AG09319 (cell line): ENCODE measurements at places on chromosomes 3 and 15.
A peak's percentile ranks its signal among the peaks of the same experiment; 100 is the strongest.

DNA sequence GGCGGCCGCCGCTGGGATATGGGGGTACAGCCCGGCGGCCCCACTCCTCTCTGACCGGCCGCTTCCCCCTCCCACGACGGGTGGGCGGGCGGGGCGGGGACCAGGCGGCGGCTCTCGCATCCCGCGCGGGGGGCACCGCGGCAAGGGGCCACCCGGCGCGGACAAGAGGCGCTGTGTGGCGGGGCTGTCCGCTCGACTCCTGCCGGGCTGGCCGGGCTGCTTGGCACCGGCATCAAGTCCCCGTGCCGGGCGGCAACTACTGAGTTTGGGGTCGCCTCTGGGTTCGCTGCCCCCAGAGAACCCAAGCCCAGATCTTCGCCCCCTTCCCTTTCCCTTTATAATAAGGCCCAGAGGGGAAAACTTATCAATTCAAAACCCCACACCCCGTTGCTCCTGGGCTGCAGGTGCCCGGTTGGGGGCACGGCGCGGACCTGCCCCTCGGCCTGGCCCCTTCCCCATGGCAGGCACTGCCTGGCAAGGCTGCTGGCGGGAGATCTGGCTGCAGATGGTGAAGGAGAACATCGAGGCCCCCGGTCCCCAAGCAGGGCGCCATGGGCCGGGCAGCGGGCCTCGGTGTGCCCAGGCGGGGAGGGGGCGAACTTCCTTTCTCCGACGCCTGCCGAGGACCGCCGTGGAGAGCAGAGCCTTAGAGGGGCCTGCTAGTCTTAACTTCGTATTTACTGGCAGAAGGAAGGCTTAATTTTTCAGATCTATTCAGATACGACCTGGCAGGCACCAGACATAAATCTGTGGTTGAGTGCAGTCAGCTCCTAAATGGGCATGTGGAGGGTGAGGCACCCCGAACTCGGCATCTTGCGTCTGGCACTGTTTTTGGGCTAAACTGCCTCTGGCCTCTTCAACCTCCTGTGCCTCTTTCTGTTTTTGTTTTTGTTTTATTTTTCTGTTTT is 911 bp downstream of the APBA2 start:
- no peak for DNase-seq

DNA sequence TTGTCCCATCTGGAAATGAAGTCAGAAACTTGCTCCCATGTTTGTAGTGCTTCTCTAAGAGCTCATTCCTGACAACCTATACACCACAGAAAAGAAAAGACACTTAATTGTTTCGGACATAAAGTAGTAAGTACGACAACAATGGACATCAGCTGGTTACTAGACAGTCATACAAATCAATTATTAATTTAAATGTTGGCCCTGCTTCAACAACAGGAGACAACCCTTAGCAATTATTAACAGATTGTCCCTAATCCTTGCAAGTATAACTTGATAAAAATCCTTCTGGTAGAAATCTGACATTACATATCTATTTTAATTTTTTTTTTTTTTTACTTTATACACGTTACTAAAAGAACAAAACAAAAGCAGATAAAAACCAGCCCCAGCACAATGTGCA is 29.8 kb downstream of the ERICH6 start:
- DNase-seq, result no peak

- no peak for DNase-seq
Measured at GRCh38 chr3:5791558-5791957, 604.1 kb downstream of the EDEM1 start.

DNA sequence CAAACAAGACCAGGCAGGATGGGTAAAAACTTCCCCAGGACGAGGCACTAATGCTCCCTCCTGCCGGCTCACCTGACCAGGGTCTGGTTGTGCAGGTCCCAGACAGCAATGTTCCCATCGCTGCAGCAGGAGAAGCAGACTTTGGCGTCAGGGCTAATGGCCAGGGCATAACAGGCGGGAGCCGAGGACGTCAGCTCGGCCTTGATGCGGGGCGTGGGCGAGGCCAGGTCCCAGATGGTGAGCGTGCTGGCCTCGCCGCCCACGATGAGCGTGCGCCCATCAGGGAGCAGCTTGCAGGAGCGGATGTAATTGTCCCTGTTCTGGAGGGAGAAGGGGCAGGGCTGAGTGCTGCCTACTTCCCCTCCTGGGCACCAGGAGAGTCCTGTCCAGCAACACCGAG is 43.4 kb downstream of the TLE3 start:
- DNase-seq, result no peak

- DNase-seq, result no peak
Measured at GRCh38 chr15:90062973-90063769, 39.1 kb downstream of the IDH2 start.

GRCh38 chr15:86139828-86140227 is 60.2 kb downstream of the AGBL1 start:
- DNase-seq, result no peak

DNA sequence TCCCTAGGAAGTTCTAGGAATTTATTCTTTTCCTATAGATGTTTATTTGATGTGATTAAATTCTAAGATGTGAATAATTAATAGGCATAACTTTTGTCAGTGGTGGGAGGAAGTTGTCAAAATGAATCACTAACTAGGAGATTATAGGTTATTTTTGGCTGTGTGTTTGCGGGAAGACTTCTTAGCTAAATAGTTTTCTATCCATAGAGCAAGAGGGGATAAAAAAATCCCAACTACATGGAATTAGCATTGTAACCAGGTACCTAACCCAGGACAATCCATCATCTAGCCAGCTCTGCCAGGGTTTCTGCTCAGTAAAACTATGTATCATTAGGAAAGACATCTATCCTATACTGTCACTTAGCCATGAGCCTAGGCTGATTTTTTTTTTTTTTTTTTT is 23.9 kb downstream of the SLC30A4 start:
- no peak for DNase-seq

DNA sequence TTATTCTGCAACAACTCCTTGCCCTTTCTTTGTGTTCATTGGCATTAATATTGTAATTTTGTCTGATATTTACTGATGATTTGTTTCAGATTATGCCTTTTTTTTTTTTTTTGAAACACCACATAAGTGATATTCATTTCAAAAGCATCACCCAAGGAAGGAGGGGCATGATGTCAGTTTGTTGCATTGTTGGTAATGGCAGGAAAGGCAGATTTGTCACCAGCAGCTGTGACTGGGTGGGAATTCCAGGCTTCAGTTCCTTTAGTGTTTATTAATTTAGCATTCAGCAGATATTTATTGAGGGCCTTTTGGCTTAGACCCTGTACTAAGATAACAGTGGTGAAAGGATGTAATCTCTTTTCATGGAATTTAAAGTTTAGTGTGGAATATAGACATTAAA is 19.5 kb downstream of the SENP2 start:
- no peak for DNase-seq

- DNase-seq, result no peak
Measured at GRCh38 chr15:40958146-40958545, 4.9 kb downstream of the CHAC1 start.

- no peak for DNase-seq
Measured at GRCh38 chr3:61863579-61863978, 302.2 kb downstream of the PTPRG start.

DNA sequence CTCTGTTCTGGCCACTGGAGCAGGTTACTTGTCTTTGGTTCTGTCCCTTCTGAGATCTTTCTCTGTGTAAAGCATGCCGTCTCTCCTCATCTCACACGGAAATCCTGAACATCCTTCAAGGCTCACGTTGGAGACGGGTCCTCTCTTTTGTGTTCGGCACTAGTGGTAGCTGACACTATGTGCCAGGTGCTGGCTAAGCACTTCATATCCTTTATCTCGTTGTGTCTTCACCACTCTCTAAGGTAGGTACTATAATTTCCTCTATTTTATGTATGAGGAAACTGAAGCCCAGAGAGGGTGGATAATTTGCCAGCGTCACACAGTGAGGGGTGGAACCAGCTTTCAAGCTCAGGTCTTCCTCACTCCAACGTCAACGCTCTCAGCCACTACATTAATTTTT is 1.2 kb downstream of the IFT122 start:
- DNase-seq, result no peak

GRCh38 chr3:196093317-196094111 is 11.6 kb upstream of the TFRC start:
- DNase-seq, result no peak

DNA sequence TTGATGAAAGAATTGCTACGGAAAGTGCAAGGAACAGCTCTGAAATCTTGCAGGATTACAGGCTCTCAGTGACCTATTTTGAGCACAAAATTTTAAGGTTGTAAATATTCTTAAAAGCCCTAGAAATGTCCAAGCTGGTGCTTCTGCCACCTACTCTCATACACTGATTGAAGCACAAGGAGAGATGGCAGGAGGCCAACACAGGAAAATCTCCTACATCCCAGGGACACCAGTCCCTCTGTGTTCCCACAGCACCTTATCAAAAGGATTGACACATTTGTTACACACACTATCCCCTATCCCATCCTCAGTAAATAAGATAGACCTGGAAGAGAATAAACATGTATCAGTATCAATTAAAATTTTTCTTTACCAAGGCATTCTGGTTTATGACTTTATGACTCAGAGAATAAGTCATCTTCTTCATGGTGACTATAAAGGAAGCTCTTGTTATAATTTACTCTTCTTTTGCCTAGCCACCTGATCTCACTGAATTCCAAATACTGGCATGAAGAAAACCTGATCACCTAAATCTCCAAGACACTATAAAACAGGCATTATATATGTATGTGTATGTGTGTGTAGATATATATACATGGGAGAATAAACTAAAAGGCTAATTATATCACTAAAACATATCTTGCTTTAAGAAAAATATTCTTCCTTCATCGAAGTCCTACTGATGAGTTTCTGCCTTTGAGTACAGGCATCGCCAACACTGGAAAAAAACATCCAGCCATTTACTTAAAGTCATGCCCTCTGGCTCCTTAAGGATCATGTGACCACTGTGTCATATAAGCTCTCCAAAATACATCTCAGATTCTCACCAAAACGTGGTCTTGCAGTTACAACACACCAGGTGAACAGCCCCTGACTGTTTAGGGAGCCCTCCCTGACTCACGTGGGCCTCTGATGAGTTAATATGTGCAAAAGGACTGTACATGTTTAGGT is 208.1 kb upstream of the NR2F2 start:
- no peak for DNase-seq

- DNase-seq, result no peak
Measured at GRCh38 chr15:35305946-35306345, 220.9 kb upstream of the NANOGP8 start.

DNA sequence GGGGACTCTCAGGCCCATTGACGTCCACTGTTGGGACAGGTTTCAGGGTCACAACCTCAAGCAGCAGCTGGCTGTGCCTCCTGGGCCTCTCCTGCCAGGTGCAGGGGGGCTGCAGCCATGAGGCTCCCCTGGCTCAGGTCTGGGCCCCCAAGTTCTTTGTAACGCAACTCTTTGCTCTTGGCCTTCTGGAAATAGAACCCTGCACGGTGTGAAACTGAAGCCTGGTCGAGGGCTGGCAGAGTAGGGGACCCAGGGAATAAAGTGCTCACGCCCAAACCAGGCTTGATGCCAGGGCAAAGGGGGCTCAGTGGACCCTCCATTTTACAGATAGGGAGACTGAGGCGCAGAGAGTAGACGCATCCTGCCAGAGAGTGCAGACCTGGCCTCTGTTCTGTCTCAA is 771 bp downstream of the CALML4 start:
- DNase-seq, result no peak

GRCh38 chr3:89562373-89562772 is 455.0 kb downstream of the EPHA3 start:
- DNase-seq, result no peak

GRCh38 chr15:56325186-56325585 is 40.0 kb upstream of the TEX9 start:
- no peak for DNase-seq

GRCh38 chr3:195907934-195908693 is at the start of gene TNK2:
TNK2 (minus strand) TSS chr3:195908551; CDS start chr3:195888588, 19,963 bp downstream.
- no peak for DNase-seq

GRCh38 chr15:91853948-91854638 is 585 bp downstream of the SLCO3A1 start:
- DNase-seq, result no peak

- no peak for DNase-seq
Measured at GRCh38 chr3:152836269-152836668, 1.3 kb downstream of the P2RY1 start.

DNA sequence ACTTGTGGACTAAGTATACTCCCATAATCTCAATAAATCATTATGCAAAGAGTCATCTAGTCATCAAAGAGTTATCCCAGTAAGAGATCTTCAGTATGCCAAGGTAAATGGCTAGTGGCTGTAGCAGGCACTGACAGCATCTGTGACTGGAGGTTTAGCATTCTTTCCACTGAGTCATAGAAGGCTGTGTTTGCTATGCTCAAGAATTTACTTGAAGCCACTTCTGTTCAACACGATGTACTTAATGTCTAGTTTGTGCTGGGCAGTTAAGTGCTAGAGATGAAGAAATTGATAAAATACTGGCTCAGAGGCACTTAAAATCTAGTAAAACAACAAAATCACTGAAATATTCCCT is 13.0 kb downstream of the ZBED2 start:
- DNase-seq, result peak; percentile 10

DNA sequence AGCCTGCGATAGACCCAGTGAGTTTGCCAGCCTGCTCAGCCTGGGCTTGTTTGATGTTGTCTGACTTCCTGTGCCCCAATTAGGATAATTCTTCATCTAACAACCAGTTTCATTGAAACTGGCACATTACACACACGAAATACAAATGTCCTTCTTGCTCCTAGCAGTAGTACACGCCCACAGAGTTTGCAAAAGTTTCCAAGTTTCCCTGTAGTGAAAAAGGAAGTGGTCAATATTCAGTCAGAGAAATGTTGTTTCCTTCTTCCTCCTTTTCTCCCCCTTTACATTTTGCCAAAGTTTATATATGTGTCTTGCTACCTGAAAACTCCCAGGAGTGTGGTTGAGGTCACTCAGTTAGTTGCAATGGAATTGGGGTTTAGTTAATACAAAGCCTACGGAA is 58.4 kb upstream of the LRTM1 start:
- DNase-seq, result no peak

GRCh38 chr3:160746976-160747375 is 9.1 kb upstream of the PPM1L start:
- DNase-seq, result no peak

- DNase-seq, result no peak
Measured at GRCh38 chr3:141292356-141293058, 60.9 kb downstream of the PXYLP1 start.

- DNase-seq, result no peak
Measured at GRCh38 chr3:13533885-13534301, 15.0 kb upstream of the FBLN2 start.

GRCh38 chr3:46012246-46012645 is 15.0 kb downstream of the XCR1 start:
- DNase-seq, result no peak

- DNase-seq, result peak; percentile 97
Measured at GRCh38 chr3:72891053-72891855, 3.4 kb downstream of the GXYLT2 start.

- DNase-seq, result no peak
Measured at GRCh38 chr3:31431321-31431720, 101.4 kb upstream of the STT3B start.

GRCh38 chr3:171797873-171798272 is 12.4 kb downstream of the PLD1 start:
- no peak for DNase-seq

DNA sequence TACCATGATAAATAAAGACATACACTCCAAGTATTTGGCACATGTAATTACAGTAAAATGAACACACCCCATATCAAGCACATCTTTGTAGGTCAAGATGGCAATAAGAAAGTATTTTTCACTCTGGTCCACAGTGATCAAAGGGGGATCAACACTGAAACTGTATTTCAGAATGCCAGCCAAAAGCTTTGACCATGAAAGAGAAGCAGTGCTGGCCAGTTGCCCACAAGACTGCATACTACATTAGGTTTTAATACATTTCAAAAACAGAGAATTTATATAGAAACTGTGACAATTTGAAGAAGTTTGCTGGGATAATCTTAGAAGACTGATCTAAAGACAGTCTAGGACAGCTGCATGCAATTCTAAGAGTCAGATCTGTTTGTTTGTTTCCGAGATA is 1035.3 kb downstream of the FHIT start:
- DNase-seq, result no peak
